ENCODE measurements at places on chromosomes 4 and X.
A peak's percentile ranks its signal among the peaks of the same experiment; 100 is the strongest.

GRCh38 chr4:125735102-125735501, 420.3 kb downstream of the FAT4 start:
- peak; percentile 89 for DNase-seq

GRCh38 chr4:57034520-57034919, 55.8 kb downstream of the POLR2B start:
- no peak for DNase-seq

GRCh38 chr4:8340781-8341241, 71.3 kb downstream of the HTRA3 start:
- DNase-seq: no peak

DNA sequence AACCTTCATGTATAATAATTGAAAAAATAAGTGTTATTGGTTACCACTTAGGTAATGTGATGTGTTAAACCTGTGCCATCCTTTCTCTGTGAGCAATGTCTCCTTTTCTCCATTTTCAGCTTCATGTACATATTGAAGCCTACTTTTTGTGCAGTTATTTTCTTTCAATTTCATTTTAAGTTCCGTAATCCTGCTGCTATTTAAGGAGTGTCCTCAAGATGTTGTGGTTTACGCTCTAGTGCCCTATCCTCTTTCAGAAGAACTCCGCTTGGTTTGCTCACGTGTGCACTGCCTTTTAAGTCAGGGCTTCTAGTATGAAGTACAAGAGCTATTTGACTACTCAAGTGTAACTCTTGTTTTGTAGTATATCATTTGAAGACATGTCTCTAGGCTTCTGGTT, 2253.2 kb upstream of the TENM3 start:
- DNase-seq: no peak

- DNase-seq: peak; percentile 1
Measured at GRCh38 chr4:63717384-63717783, 691.9 kb downstream of the TECRL start.

DNA sequence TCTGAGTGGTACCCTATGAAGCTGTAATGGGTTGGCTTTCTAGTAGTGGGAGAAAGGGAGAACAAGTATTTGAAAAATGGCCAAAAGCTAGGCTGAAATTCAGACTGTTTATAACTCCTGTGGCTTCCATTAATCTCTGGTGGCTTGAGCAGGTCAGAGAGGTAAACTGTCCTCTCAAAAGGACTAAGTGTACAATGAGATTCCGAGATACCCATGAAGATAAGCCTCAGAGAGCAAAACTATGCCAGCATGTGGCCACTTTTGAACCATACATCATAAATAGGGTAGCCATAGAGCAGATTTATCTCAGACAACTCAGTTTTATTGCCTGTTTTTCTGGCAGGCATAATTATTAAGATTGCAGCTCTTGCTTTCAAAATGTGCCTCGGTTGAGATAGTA, 89.2 kb downstream of the CHRDL1 start:
- no peak for DNase-seq

DNA sequence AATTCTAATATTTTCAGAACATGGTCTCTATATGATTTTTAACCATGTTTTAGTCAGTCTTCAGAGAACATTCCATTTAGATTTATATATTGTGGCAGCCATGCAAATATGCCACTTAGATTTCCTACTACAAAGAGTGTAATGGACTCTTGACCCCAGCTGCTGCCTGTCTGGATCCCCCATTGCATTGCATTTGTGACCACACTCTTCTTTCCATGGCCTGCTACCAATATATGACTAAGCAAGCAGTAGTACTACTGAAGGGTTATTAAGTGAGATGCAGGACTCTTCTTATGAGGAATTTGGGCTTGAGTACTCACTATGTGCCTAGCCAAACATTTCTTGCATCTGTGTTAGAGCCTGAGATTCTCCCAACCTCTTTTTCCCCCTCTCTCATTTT, 306.8 kb downstream of the PDHA2 start:
- no peak for DNase-seq

DNA sequence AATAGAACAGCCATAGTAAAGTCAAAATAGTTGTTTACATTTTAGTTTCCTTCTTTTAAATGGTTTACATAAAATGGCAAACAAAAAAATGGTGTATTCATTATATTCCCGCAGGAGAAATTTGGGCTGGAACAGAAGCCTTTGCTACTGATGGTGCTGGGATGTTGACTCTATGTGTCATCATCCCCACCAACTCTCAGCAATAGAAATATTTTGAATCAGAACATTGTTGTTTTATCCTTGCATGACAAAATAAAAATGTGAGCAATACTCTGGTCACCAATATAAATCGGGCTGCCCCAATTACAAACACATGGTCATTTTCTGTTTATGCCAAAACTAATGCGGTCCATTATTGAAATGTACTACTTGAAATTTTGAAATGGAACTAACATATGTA, 1131.6 kb upstream of the PCDH7 start:
- no peak for DNase-seq

GRCh38 chr4:85086721-85087120, 120.2 kb upstream of the WDFY3 start:
- no peak for DNase-seq

- DNase-seq: no peak
Measured at GRCh38 chr4:39104255-39104654, 42.2 kb downstream of the KLHL5 start.

DNA sequence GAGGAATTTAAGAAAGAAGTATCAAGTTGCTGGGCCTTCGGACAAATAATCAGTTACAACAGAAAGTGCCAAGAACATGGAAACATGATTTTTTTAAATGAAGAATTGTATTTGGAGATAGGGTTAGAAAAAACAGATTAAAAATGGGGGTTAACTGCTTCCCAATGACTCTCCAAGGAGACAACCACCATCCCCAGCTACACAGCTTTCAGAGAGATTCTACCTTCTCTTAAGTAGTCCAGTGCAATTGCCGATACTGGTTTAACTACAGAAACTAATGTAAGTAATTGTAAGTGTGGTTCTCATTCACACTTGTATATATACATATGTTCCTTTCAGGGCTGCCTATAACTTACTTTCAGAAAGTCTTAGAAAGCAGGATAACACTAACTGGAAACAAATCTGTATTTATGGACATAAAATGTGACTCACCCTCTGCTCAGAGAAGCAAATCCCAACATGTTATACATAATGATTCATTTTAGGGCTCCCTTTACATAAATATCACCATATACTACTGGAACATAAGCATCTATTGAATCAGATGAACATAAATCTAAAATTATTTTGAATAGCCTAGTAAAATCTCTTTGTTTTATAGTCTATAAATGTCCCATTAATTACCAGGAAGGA, 248.9 kb upstream of the UGT8 start:
- DNase-seq: peak; percentile 55

GRCh38 chr4:149521611-149522425, 293.8 kb downstream of the IQCM start:
- peak; percentile 65 for DNase-seq

DNA sequence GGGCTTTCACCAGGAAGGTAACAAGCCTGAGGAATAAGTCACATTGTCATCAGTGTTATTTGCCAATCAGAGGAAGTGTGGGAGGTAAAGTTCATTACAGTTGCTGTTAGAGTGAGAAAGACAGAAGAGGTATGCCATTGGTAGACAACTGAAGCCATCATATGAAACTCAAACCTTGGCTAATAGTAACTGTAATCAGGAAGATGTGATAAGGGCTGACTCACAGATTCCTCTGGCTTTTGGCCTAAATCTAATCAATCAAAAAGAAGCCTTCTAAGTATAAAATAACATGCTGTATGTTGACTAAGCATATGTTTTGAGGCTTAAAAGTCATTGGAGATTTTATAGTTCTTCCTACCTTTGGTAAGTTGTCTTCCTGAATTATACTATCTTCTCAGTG, 242.8 kb downstream of the PCDH7 start:
- no peak for DNase-seq

GRCh38 chr4:17812125-17812524, 1.3 kb downstream of the NCAPG start:
- DNase-seq: no peak

GRCh38 chrX:150119323-150119722, 181.0 kb upstream of the EOLA2 start:
- no peak for DNase-seq
